ENCODE measurements at places on chromosomes 11 and 22. TPM values are rescaled to one million over a fixed set of nuclear protein-coding genes. Genes with fewer than 3 reads are reported as not detected.

The MUC5B gene
- total RNA-seq: 0.05 TPM

The RIBC2 gene
- total RNA-seq: not detected

The WDR74 gene
- 41.0 TPM for total RNA-seq

The IL18 gene
- 17.1 TPM for total RNA-seq

The CECR2 gene
- 1.4 TPM for total RNA-seq

The GGT5 gene
- total RNA-seq: 18.0 TPM

The CBLIF gene
- not detected for total RNA-seq

The PVALB gene
- total RNA-seq: 0.41 TPM

GRCh38 chr11:125401746-125402145 is 94.3 kb downstream of the FEZ1 start:
- H3K4me1 ChIP-seq: peaks cover 5% of the 10 kb centered on the region
- DNase-seq: peak; percentile 54
- H3K4me3 ChIP-seq: no peak overlapping the region
- H3K27me3 ChIP-seq: no peaks in the 10 kb centered on the region
- H3K36me3 ChIP-seq: no peaks in the 10 kb centered on the region

DNA sequence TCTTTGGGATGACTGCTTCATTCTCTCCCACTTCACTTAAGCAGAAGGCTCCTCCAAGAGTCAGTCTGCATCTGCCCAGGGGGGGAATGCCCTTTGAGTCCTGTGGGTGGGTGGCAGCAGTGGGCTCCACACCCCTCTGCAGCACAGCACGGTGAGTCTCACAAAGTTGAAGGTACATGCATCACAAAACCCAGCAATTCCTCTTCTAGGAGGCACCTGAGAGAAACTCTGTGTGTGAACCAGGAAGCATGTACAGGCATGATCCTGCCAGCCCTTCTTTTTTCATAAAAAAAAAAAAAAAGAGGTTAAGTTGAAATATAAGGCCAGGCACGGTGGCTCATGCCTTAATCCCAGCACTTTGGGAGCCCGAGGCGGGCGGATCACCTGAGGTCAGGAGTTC is 87.2 kb downstream of the MYO18B start:
- DNase-seq: no peak
- no peak overlapping the region for H3K27ac ChIP-seq
- no peak overlapping the region for H3K4me3 ChIP-seq
- no peaks in the 10 kb centered on the region for H3K4me1 ChIP-seq
- H3K27me3 ChIP-seq: no peaks in the 10 kb centered on the region

- DNase-seq: no peak
- H3K4me1 ChIP-seq: no peaks in the 10 kb centered on the region
- H3K27ac ChIP-seq: no peak overlapping the region
These were observed 18.3 kb downstream of the ELF5 start for GRCh38 chr11:34495239-34495723.

DNA sequence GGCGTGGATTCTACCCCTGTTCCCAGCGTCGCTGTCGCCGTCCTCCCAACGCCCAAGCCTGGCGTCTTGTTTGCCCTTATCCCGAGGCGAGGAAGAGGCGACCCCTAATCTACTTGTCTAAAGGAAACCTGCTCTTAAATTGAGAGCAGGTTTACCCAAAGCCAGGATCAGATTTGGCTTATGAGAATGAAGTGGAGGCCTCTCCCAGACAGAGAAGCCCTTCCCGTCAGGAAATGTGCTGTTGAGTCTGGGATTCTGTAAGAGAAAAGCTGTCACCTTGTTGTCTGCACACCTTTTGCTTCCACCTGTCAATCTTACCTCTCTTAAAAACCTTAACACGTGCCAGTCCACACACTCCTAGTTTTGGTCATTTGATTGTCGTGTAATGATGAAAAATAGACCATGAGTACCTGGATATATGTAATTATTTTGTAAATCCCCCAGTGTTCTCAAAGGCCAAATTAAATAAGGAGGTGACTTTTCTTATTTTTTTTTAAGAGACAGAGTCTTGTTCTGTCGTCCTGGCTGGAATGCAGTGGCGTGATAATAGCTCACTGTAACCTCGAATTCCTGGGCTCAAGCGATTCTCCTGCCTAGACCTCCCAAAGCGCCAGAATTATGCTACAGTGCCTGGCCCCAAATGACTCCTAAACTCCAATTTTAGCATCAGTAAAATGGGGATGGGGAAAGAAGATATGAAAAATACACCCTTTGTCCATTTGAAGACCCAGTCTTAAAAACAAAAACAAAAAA is 627 bp downstream of the GTF2H1 start:
- peak overlapping the region; percentile 98 for H3K27ac ChIP-seq
- no peaks in the 10 kb centered on the region for H3K36me3 ChIP-seq
- DNase-seq: no peak
- H3K27me3 ChIP-seq: no peaks in the 10 kb centered on the region
- peak overlapping the region; percentile 92 for H3K4me3 ChIP-seq

DNA sequence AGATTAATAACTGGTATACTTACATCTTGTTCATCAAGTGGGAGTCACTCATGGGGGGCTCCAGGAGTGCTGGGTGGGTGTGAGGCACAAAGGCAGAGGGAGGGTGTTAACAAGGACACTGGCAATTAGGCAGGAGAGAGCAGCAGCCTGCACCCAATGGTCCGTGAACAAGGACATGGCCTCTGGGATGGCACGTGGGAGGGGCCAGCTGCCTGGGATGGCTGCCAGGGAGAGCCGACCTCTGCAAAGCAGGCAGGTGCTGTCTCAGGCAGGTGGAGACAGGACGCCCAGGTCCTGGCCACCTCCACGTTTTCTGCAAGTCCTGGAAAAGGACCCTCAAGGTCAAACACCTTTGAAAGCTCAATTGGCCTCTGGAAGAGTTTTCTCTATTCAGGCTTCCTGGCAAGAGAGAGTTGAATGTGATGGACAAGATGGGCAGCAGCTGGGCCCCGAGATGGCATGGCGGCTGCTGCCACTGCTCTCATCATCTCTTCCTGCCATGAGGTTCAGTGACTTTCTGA is 257.1 kb downstream of the BUD13 start:
- no peaks in the 10 kb centered on the region for H3K4me1 ChIP-seq

GRCh38 chr11:57294225-57295131 is 30.3 kb downstream of the TNKS1BP1 start:
- peaks cover 7% of the 10 kb centered on the region for H3K36me3 ChIP-seq
- no peak overlapping the region for H3K4me3 ChIP-seq
- no peaks in the 10 kb centered on the region for H3K4me1 ChIP-seq
